Hypothalamus (tissue), 51 donors: ENCODE measurements at places on chromosomes 11 and 22.

- no peak for DNase-seq
Observed at GRCh38 chr11:12007230-12007593, 1.2 kb downstream of the DKK3 start.

GRCh38 chr11:78790784-78791183, 216.1 kb upstream of the NARS2 start:
- no peak for DNase-seq

- DNase-seq = peak; percentile 65
Observed at GRCh38 chr11:93567401-93567895, 24.3 kb upstream of the SMCO4 start.

DNA sequence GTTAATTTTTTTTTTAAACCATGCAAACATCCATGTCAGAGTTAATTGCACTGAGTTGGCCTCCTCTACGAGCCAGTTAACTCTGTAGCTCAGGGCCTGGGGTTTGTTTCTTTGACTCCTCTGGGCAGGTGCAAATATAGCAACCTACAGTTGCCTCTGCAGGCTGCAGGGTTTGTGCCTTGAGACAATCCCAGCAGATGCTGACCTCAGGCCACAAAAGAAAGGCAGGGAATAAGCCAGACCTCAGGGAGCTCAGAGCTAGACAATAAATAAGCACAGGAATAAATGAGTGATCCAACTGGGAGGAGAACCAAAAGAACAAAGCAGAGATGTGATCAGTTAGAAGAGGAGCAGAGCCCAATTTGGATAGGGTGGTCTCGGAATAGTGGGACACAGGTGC, 390.8 kb downstream of the SHANK2 start:
- DNase-seq = no peak

DNA sequence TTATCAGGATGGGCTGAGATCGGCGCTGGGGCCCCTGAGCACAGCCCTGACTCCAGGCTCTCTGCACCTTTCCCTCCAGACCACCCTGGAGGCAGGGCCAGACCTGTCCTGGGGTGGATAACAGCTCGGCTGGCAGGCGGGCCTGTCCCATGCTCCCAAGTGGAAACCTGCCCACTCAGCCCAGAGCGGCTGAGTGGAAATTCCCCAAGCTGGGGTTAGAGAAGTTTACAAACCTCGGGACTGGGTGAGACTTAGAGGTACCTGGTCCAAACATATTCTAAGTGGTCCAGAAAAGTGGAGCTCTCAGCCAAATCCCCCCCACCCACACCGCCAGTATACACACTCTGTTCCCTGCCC, 4.8 kb upstream of the FXYD2 start:
- no peak for DNase-seq

DNA sequence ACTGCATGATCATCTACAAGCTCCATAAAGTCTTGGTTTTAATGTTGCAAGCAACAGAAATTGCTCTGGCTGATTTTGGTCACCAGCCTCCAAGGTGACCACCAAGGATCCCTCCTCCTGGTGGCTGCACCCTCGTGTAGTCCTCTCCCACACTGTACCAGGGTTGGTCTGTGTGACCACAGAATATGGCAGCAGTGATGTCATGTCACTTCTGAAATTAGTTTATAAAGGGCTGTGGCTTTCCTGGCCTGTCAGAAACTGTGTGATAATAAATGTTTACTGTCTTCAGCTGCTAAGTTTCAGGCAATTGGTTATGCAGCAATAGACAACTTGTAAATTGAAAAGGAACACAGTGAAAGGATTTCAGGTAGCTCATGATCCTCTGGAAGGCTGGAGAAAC, 5.3 kb upstream of the PRDM11 start:
- no peak for DNase-seq

DNA sequence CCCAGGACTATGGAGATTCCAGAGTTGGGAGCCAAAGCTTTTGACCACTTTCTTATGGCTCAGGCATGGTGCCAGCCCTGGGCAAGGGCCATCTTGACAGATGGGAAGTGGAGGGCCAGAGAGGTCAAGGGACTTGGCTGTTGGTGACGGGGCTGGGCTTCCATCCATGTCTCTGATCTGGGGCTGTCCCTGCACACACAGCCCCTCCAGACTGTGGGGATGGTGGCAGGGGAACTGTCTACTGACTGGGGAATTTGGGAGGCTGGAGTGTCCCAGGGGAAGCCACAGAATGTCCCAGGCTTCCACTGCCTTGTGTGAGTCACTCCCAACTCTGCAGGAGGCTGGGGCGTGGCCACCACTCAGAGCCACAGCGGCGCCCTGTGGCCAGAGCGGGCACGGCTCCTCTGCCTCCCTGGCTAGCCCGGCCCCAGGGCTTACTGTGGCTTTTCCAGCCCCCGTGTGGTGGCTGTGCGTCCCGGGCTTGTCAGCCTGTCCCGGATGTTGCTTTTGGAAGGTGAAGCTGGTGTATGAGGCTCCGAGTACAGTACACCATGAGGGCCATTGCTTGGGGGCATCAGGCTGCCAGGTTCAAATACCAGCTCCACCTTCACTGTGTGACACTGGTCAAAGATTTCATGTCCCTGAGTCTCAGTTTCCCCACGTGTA, 19.6 kb downstream of the C22orf23 start:
- peak; percentile 62 for DNase-seq

DNA sequence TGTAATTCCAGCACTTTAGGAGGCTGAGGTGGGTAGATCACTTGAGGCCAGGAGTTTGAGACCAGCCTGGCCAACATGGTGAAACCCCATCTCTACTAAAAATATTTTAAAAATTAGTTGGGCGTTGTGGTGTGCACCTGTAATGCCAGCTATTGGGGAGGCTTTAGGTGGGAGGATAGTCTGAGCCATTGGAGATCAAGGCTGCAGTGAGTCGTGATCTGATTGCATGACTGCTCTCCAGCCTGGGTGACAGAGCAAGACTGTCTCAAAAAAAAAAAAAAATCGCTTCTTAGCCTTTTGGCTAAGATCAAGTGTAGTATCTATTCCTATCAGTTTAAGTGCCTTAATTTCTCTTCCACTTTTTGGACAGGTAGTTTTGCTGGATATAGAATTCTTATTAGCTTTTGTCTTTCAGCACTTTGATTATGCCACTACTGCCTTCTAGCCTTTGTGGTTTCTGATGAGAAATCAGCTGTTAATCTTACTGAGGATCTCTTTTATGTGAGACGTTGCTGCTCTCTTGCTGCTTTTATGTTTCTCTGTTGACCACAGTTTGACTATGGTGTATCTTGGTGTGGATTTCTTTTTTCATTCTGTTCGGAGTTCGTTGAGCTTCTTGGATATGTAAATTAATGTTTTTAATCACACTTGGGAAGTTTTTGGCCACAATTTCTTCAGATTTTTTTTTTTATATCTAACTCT, 24.7 kb downstream of the CHEK1 start:
- no peak for DNase-seq

- no peak for DNase-seq
Observed at GRCh38 chr22:49691256-49691655, 136.4 kb downstream of the BRD1 start.

DNA sequence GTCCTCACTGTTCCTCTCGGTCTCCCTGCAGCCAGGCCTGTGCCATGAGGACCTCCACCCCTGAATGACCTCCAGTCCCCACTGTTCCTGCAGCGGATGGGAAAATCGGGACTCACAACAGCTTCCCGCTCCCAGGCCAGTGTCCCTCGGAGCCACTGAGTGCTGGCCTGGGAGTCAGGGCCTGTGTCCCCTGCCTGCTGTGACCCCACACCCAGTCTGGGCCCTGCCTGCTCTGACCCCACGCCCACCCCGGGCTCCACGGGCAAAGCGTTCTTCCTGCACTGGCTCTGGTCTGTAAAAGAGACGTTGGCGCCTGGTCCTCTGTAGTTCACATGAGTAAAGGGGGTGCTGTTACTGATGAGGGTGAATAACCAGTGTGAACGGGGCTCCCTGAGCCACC, 73.0 kb upstream of the SHISAL1 start:
- no peak for DNase-seq

- no peak for DNase-seq
Observed at GRCh38 chr11:83039566-83039965, 32.1 kb downstream of the RAB30 start.

GRCh38 chr11:8235925-8236324, 27.8 kb downstream of the LMO1 start:
- no peak for DNase-seq

GRCh38 chr11:131943295-131943694, 572.9 kb downstream of the NTM start:
- no peak for DNase-seq

DNA sequence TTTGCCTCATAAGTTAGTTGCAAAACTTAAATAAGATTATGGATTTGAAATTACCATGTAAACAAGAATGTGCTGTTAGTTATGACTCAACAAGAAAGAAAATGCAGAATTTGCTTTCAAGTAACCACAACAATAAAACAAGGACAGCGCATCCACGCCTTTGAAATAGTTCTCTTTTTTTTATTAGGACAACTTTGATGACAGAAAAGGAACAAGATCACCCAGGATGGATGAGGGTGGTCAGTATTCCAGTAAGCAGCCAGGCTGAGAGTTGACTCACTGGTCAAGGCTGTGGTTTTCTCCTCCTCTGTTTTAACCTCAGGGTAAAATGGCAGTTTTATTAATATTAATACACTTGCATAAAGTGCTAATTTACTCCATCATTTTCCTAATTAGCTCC, 544.4 kb downstream of the OPCML start:
- DNase-seq = no peak

GRCh38 chr11:32531528-32531927, 52.1 kb upstream of the EIF3M start:
- DNase-seq = no peak

GRCh38 chr22:31250740-31251600, 38.9 kb downstream of the LIMK2 start:
- no peak for DNase-seq

- DNase-seq = no peak
Observed at GRCh38 chr11:119145551-119145950, 3.3 kb upstream of the ABCG4 start.

GRCh38 chr11:64395545-64396078, 36.6 kb downstream of the RPS6KA4 start:
- no peak for DNase-seq

GRCh38 chr11:77309401-77310085, 8.1 kb upstream of the GDPD4 start:
- DNase-seq = no peak

GRCh38 chr11:79262221-79262620, 178.6 kb downstream of the TENM4 start:
- DNase-seq = no peak

DNA sequence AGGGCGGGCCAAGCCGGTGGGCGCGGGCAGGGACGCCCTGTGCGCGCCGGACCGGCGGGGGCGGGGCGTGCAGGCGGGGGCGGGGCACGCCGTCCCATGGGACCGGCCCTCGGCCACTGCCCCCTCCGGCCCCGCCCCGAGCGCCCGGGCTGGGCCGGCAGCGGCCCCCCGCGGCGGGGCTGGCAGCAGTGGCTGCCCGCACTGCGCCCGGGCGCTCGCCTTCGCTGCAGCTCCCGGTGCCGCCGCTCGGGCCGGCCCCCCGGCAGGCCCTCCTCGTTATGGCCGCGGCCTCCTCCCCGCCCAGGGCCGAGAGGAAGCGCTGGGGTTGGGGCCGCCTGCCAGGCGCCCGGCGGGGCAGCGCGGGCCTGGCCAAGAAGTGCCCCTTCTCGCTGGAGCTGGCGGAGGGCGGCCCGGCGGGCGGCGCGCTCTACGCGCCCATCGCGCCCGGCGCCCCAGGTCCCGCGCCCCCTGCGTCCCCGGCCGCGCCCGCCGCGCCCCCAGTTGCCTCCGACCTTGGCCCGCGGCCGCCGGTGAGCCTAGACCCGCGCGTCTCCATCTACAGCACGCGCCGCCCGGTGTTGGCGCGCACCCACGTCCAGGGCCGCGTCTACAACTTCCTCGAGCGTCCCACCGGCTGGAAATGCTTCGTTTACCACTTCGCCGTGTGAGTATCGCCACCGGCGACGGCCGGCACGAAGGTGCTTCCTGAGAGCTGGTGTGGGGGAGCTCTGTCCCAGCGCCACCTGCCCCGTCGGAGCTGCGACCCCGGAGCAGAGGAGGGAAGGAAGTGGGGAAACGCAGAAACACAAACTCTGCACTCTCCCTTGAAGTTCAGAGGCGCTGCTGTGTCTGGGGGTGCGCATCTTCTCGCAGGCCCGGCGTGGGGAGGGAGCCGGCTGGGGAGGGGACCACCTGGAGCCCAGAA, at the start of gene KCNQ1:
Gene KCNQ1, plus strand, starts transcription at position 188 of the 925 bp plus-strand sequence. Its CDS starts 91 bp downstream, at position 279.
- no peak for DNase-seq

DNA sequence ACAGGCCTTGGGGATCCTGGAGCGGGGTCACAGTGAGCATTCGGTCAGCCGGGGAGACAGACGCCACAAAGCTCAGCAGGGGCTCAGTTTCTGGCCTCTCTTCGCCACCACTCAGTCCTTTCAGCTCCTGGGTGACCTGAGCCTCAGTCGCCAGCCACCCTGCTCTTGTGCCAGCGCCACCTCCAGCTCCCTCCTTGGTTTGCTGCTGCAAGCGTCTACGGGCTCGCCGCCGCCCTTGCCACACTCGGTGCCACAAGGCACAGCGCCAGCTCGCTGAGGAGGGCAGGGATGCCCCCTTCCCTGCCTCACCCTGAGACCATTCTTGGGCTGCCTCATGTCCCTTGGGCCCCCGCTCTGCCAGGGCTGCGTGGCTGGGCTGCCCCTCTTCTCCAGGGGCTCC, 1.5 kb upstream of the EEF1G start:
- no peak for DNase-seq

DNA sequence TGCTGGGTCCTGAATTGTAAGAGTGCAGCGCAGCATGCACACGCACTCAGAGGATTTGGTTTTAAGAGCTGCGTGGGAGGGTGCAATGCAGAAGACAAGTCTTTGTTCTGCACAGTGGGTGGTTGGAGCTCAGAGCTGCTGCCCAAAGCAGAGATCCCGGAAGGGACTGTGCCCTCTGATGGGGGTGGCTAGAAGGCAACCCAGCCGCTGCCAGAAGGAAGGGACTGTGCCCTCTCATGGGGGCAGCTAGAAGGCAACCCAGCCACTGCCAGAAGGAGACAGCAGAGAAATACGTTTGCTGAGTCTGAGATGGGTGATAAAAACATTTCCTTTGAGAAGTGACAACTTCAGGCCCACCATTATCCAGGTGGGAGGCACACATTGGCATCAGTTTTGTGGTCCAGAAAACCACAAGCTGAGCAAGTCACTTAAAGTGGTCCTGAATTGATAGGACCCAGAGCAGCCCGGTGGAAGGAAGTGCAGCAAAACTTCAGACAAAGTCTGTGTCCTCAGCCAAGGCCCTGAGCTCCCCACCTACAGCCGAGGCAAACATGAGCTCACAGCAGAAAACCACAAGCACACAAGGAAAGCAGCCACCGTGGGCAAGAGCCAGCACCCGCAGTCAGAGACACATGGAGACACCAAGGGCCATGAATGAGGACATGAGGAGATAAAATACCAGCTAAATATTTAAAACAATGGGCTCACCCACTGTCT, 4.3 kb downstream of the KRTAP5-6 start:
- no peak for DNase-seq

- no peak for DNase-seq
Observed at GRCh38 chr11:91630916-91631673, 593.5 kb upstream of the FAT3 start.

- no peak for DNase-seq
Observed at GRCh38 chr22:21073482-21073881, 27.7 kb downstream of the LRRC74B start.
